ENCODE measurements at places on chromosomes 1 and 21. TPM values are rescaled to one million over a fixed set of nuclear protein-coding genes. Genes with fewer than 3 reads are reported as not detected.
A peak's percentile ranks its signal among the peaks of the same experiment; 100 is the strongest.

DNA sequence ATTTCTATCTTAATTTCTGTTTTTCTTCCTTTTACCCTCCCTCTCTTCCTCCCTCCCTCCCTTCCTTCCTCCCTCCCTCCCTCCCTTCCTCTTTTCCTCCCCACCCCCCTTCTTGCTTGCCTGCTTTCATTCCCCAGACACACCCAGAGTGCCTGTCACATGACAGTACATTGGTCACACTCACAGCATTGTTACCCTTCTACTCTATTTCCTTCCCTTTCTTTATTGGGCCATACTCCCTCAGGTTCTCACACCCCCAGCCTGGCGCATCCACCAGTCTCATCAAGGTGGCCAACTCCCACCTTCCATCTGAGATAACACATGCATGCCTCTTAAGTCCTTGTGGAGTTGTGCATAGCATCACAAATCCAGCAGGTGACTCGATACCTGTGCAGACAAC is 10.9 kb downstream of the TMPRSS3 start:
- no peak for DNase-seq

- no peak for DNase-seq
Measured at GRCh38 chr1:155198547-155198906, 9.2 kb downstream of the THBS3 start.

DNA sequence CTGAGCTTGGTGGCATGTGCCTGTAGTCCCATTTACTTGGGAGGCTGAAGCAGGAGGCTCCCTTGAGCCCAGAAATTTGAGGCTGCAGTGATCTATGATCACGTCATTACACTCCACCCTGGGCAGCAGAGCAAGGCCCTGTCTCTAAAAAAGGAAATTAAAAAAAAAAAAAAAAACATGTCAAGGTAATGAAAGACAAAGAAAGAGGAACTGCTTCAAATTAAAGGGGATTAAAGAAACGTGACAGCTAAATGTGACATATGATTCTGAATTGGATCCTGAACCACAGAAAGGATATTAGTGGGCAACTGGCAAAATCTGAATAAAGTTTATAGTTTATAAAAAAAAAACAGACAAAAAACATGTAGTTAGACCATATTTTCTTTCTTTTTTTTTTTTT is 3.8 kb upstream of the C2CD4D start:
- no peak for DNase-seq

DNA sequence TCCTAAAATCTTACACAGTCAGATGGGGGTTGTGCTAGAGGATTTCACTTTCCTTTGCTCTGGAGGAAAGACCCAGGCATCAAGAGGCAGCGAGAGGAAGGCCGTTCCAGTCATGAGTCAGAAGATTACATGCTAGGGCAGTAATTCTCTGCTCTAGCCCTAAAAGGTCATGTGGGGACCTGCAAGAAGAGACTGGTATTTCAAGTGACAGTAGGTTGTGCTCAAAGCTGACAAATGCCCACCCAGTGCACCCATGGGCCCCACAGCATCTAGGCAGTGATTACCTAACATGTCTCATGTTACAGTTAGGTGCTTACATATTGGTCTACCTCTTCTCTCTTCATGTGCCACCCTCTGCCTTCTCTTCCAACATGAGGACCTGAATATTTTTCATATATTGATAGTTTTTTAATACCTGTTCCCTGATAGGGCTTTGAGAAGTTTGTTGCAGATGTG is 99.7 kb upstream of the BEND5 start:
- DNase-seq, result no peak

DNA sequence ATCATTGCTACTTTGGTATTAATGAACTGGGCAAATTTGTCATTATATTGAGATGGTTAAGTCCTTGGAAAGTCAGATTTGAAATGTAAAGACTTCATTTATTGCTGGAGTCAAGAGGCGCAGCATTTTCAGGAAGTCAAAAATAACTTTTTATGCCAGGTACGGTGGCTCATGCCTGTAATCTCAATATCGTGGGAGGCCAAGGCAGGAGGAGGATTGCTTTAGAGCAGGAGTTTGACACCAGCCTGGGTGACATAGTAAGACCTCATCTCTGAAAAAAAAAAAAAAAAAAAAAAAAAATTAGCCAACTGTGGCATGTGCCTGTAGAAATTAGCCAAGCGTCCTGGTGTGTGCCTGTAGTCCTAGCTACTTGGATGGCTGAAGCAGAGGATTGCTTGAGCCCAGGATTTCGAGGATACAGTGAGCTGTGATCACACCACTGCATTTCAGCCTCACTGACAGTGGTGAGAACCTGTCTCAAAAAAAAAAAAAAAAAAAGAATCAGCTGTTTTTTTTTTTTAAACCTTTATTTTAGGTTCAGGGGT is 5.5 kb downstream of the HIPK1 start:
- DNase-seq, result no peak

DNA sequence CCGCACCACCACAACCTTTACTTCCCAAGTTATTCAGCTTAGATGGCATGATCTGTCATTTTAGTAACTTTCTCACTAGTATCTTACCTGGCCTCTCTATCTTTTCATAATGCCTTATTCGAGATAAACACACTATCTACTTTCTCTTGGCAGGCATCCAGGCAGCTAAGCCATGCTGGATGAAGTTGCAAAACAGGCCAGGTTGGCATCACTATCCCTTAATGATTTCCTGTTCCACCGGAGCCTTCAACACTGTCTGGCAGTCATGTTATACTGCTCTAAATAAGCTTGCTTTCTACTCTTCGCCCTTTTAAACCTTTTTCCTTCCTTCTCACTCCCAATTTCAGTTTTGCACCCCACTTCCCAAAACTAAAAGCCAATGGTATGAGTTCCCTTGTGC is 12.0 kb upstream of the KCNH1 start:
- no peak for DNase-seq

GRCh38 chr21:40454057-40454456 is 392.9 kb downstream of the DSCAM start:
- DNase-seq, result no peak

- DNase-seq, result no peak
Measured at GRCh38 chr1:77536813-77537212, 145.6 kb downstream of the ZZZ3 start.

GRCh38 chr1:19081218-19081893 is 124.9 kb upstream of the IFFO2 start:
- DNase-seq, result no peak

- no peak for DNase-seq
Measured at GRCh38 chr1:65890201-65890843, 97.6 kb downstream of the PDE4B start.

- DNase-seq, result peak; percentile 56
Measured at GRCh38 chr1:206041640-206042039, 11.3 kb upstream of the RHEX start.

GRCh38 chr1:214124915-214125314 is 137.1 kb downstream of the PROX1 start:
- DNase-seq, result no peak

The FCRL6 gene
- polyA plus RNA-seq, result 0.13 TPM

The RNF186 gene
- polyA plus RNA-seq, result 0.27 TPM

The LCE1C gene
- not detected for polyA plus RNA-seq

Data from left renal cortex interstitium (tissue), 4 donors.